ENCODE measurements at places on chromosomes 5 and 9.

DNA sequence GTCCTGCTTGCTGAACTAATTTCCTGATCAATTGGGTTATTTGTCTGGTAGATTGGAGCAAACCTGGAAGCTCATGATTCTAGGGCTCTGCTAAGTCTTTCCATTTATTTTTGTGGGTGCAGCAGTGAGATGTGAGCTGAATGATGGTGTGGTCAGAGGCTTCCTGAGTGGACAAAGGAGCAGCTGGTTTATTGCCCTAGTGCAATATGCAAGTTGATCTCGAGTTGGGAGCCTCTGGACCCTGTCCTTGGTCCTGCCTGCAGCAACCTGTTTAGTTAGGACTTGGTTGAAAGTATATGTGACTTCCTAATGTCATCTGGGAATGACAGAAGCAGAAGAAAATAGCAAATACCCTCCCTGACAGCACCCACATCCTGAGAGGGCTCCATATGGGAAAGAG is 4.2 kb upstream of the UNC5A start:
- DNase-seq = no peak

- no peak for DNase-seq
These were observed 127.2 kb upstream of the SLC44A1 start for GRCh38 chr9:105117234-105117633.

GRCh38 chr9:117535434-117535833 is 120.6 kb upstream of the ASTN2 start:
- DNase-seq = no peak

DNA sequence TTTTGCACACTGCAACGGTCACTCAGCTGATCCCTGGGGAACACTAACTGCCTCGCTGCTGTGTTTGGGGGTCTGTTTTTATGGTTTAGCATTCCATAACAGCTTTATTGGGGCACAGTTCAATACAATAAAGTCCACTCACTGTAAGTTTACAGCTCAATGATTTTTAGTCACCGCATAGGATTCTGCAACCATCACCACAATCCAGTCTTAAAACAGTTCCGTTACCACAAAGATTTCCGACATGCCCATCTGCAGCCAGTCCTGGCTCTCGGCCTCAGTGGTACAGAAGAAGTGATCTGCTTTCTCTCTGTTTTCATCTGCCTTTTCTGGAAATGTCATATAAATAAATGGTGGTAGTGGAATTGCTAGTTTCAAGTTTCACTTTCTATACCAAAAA is 23.6 kb downstream of the OR2V2 start:
- no peak for DNase-seq

- no peak for DNase-seq
These were observed 14.2 kb downstream of the RIC1 start for GRCh38 chr9:5643005-5643624.

- no peak for DNase-seq
These were observed 336.8 kb upstream of the RFX3 start for GRCh38 chr9:3862561-3862960.

- DNase-seq = no peak
These were observed 35.6 kb upstream of the ATP6V1G1 start for GRCh38 chr9:114551750-114552685.

GRCh38 chr5:126864042-126864688 is 87.2 kb downstream of the LMNB1 start:
- DNase-seq = no peak

GRCh38 chr5:95841914-95842812 is 19.6 kb upstream of the GLRX start:
- DNase-seq = no peak

DNA sequence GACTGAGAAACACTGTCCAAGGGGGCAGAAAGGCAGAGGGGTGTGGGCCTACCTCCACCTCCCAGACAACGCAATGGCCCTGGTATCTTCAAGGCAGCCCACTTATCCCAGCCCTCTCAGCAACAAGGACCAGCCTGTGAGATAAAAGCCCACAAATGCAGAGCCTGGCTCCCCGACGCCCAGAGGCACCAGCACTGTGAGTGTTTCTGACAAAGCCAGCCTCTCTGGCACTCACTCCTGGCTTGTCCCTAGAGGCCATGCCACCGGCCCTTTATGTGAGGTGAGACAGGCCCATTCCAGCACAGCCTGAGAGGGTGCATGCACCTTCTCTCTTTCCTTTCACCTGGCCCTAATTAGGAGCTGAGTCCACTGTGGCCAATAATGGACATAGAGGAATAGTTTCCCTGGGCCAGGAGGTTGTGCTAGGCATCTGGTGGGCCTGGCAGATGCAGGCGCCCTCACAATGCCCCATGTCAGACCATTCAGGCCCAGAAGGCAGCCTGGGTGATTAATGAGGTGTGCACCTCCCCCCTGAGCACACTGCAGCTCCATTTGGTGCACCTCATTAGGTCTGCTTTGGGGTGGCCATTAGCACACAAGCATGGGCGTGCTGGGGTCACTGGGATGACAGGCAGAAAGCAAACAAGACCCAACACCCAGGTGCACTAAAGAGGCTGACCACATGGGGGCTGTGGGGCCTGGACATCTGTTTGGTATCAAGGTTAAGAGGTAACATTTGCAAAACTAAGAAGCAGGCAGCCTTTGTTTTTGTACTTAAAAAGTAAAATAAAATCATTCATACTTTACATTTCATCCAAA is 176.0 kb downstream of the MED10 start:
- DNase-seq = no peak

DNA sequence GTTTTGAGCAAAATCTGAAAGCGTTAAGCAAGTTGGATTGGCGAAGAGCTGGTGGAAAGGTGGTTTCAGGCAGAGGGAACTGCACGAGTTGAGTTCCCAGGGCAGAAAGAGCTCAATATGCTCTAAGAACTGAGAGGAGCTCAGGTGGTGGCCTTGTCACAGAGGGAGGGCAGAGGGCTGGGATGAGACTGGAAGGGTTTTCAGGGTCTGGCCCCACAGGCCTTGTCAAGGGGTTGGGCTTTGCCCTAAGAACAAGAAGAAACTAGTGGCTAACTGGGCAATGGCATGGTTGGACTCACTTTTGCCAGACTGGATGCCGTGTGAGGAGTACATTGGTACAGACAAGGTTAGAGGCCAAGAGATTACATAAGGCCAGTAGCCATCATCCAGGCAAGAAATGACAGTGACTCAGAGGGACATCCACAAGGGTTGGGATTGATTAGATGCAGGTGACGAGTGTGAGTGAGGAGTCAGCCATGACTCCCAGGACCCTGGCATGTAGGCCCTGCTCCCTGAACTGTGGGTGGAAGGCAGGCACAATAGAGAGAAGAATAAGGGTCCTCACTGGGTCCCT is 75.1 kb upstream of the SMIM23 start:
- no peak for DNase-seq

- DNase-seq = no peak
These were observed 100.4 kb downstream of the TRIM36 start for GRCh38 chr5:115069087-115069968.

DNA sequence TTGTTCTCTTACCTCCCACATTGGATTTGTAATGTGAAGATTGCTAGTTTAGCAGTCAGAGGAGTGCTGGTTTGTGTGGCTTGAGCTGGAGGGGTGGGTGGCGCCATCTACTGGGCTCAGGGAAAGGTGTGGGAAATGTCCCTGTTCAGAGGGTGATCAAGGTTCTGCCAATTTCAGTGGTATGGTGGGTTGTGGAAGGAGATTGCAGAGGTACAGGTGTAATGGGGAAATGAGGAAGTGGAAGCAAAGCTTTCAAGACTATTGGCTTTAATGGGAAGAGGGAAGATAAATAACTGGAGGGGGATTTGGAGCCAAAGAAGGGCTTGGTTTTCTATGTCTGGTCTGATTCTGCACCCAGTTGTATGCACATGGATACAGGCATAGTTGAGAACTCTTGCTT is 76.4 kb downstream of the OSMR start:
- peak; percentile 39 for DNase-seq

DNA sequence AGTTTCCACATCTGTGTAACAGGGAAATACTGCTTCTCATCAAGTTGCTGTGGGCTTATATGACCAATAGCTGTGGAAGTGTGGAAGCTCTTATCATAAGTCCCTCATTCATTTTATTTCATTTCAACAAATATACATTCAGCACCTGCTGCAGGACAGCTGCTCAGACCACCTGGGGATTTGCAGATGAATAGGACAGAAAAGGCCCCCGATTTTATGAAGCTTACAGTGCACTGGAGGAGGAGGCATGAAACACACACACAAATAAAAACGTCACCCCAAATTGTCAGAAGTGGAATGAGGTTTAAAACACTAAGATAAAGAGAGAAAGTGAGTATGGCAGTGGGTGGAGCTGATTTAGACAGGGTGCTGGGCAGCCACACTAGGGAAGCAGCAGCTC is 107.2 kb downstream of the DRD1 start:
- no peak for DNase-seq

DNA sequence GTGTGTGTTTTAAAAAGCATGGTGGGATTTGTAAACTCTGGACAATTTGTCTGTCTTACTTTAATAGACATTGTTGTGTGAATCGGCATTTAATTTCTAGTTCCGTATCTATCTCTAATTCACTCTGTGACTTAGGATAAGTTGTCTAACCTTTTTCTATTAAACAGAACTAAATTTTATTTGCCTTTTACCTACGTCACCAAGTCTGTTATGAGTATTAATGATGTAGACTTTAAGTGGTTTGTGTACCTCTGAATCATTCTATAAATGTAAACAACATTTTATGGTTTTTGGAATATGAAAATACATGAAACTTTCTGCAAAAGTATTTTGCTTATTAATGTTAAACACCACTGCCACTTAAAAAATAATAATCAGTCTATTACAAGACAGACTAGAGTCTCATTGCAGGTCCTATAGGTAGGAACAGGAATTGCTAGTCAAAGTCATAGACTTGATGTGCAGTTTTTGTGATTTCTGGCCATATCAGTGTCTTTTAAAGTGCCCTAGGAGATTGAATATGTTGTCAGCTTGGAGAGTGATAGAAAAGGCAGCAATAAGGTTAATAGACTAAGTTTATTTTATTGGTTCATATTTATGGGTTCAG is 5.6 kb downstream of the RBM27 start:
- DNase-seq = no peak

GRCh38 chr9:110821064-110821463 is 152.5 kb downstream of the MUSK start:
- DNase-seq = no peak

DNA sequence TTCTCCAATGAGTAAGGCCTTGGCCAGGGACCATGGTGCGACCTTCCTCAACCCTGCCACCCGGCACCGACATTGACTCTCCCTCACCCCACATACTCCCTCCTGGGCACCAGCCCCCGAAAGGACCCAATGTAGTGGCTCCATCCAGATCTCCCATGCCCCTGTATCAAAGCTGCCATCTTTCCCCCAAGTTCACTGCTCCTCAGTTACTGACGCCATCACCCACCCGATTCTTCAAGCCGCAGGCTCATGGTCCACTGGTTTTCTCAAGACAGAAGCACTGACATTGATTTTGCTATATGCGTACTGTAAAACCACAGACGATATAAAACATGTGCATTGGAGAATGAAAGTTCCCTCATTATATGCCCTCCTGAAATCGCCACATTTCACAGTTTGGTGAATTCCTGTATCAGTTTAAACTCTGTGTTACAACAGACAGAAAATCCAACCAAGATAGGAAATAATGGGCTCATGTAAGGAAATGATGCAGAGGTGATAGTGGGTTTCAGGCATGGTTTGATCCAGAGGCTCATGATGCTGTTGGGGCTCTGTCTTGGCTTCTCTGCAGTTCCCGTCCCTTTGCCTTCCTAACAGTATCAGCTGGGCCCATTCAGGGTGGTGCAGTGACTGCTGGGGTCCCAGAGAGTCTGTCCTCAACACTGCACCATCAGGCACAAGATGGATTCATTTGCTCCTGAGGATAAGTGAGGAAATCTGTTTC is 207.3 kb upstream of the IER5L start:
- no peak for DNase-seq

GRCh38 chr9:14343261-14344031 is 29.5 kb upstream of the NFIB start:
- DNase-seq = no peak

DNA sequence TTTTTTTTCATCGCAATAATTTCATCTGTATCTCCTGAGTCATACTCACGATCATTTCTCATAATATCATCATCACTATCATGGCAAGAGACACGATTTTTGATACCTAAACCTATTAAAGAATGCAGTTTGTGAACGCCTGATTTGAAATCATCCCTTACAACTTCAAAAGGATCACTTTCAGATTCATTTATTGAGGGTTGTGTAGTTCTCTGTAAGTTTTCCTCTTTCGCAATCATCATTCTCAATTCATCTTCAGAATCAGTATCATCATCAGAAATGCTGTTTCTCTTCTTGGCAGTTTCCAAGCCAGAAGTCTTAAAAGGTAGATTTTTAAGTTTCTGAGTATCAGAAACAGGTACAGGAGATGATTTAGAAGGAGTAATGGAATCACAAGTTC is 9.7 kb downstream of the NOL8 start:
- DNase-seq = no peak

GRCh38 chr9:70773579-70773978 is 347.8 kb downstream of the TRPM3 start:
- DNase-seq = no peak

DNA sequence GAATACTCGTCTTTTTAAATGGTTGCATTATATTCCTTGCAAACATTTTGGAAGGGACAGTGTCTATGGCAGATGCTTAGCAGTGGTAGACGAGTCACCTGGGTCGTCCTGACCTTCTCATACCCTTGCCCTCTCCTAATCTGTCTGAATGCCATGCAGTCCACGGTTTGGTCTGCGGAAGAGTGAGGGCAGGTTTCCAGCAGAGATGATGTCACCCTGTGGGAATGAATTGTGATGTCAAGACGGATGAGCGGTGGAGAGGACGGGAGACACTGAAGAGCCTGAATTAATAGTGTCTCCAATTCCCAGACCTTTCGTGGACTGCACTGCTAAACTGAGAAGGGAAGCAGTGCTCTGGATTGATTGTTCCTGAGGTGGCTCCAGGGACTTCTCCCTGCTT is 329.0 kb upstream of the PANK3 start:
- no peak for DNase-seq

- DNase-seq = no peak
These were observed 1.2 kb upstream of the C5orf63 start for GRCh38 chr5:127074466-127074865.

- DNase-seq = no peak
These were observed 75.5 kb upstream of the PUM3 start for GRCh38 chr9:2919347-2919746.

DNA sequence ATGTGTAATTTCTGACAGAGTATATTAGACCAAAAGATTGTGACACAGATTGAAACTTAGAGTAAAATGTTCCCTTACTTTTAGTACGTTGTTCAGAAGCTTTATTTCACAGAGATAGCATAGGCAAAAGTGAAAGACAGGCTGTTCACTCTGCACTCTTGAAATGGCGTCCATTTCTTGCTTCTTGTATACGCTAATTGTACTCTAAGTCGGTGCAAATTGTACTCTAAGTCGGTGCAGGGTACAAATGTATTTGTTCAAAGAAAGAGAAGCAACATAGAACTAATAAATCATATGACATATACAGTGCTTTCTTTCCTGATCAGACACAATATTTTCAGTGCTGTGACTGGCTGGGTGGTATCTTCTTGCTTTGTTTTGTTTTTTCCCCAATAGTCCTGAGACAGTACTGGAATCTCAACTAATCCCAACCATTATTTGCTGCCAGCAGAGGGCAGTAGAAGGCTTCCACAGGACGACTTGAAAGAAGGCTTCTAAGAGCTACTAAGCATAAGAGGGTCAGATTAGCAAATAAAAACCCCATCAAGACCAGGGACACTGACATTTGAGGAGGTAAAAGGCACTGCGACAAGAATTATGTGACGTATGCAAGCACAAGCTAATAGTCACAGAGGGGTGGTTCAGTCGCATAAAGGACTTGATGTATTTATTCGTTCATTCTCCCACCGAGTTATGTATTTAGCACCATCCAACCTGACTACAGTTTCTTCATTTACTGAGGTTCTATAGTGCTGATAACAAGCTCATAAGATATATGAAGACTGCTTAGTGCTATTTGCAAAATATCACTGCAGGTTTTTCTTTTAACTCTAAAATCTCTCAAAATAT is 831.8 kb downstream of the TAF11L14 start:
- DNase-seq = peak; percentile 37
